ENCODE measurements at places on chromosomes 3 and 15.
A peak's percentile ranks its signal among the peaks of the same experiment; 100 is the strongest.

DNA sequence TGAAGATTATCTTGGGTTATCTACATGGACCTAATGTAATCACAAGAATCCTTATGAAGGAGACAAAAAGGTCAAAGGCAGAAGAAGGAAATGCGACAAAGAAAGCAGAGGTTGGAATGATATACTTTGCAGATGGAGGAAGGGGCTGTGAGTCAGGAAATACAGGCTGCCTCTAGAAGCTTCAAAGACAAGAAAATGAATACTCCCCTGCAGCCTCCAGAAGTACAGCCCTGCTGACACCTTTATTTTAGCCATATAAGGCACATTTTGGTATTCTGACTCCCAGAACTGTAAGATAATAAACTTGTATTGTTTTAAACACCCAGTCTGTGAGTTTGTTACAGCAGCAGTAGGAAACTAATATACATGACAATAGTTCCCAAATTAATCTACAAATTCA lies 58.6 kb downstream of the SIDT1 start:
- no peak for DNase-seq

DNA sequence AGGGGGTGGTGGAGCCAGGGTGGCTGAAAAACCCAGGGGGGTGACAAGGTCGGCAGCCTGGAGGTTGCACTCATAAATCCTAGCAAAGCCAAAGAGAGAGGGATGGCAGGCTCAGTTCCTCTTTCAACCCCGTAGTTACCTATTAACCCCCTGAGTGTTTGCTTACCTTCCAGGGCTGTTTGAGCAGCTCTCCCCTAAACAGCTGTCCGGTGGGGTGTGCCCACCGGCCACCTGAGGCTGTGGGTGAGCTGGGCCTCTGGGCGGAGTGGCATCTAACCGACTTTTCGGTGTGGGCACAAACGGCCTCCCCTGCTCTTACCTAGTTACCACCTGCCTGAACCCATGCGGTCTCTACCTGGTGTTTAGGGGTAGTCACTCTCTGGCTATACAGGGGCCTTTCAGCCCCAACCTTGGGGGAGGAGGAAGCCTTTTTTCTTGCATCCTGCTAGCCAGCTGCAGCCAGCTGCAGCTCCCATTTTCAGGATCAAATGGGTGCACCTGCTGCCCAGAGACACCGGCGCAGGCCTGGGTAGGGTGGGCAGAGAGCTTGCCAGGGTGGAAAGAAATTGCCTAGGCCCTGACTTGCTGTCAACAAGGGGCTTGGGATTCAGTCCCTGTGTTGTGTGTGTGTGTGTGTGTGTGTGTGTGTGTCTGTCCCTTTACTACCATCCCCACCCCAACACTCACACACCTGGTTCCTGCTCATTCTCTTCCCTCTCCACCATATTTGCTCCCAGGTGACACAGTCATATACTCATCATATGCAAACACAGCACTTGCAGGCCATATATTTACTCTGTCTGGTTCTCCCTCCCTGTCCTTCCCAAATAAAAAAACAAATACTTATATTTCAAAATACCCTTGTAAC lies 3.7 kb downstream of the DLL4 start:
- DNase-seq: no peak

GRCh38 chr15:55587321-55588069 lies 650 bp downstream of the PYGO1 start:
- peak; percentile 17 for DNase-seq

GRCh38 chr3:161977063-161977462 lies 480.5 kb downstream of the OTOL1 start:
- DNase-seq: no peak

- no peak for DNase-seq
Measured at GRCh38 chr3:161266731-161267150, 45.6 kb downstream of the NMD3 start.

GRCh38 chr3:47475029-47475569 lies 642 bp downstream of the SCAP start:
- peak; percentile 32 for DNase-seq

DNA sequence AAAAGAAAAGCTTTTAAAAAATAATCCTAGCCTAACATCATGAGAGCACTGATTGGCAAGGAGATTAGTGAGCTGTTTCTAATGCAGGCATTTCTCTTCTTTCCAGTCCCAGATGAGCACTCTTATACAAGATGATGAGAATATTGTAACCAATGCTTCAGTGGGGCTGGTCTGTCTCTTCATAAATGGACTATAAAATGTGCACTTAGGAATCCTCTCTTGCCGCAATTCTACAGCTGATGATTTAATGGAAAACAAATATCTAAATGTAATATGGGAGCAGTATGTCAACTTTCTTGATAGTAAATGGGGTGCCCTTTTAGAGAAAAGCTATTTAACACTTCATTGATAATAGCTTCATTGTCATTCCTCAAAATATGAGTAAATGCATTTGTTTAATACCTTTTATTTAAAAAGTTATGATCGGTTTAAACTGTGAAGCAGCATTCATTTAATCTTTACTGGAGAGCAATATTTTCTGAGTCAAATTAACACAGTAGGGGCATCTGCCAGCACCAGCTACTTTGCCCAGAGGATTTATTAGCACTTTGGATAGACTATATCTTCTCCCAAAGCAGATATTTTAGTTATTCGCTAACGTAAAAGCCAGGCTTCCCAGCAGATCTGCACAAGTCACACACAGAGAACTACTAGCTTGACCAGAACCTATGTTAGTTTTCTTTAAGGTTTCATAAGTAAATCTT lies 985.9 kb downstream of the DIPK2A start:
- no peak for DNase-seq
